Cerebellar nuclear complex (tissue), 1 donor: ENCODE measurements at places on chromosomes 13 and 19.

DNA sequence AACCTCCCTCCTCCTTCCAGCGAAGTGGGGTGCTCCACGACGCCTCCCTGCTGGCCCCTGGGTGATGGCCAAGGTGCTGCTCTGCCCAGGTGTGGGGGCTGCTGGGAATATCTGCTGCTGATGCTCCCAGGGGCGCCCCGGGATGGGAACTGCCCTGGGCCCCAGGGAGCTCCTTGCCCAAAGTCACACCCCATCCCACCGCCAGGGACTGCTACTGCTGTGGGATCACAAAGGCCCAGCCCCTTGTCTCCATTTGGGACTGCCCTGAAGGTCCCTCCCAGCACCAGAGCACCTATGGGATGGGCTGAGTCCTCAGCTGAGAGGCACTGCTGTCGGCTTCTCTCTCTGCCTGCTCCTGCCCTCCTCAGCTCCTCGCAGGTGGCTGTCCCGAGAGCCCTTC is 19.0 kb downstream of the CHST8 start:
- no peak for DNase-seq

GRCh38 chr13:42832341-42833096 is 51.1 kb downstream of the FAM216B start:
- DNase-seq = no peak

GRCh38 chr19:20912973-20913372 is 10.1 kb upstream of the ZNF85 start:
- DNase-seq = no peak

DNA sequence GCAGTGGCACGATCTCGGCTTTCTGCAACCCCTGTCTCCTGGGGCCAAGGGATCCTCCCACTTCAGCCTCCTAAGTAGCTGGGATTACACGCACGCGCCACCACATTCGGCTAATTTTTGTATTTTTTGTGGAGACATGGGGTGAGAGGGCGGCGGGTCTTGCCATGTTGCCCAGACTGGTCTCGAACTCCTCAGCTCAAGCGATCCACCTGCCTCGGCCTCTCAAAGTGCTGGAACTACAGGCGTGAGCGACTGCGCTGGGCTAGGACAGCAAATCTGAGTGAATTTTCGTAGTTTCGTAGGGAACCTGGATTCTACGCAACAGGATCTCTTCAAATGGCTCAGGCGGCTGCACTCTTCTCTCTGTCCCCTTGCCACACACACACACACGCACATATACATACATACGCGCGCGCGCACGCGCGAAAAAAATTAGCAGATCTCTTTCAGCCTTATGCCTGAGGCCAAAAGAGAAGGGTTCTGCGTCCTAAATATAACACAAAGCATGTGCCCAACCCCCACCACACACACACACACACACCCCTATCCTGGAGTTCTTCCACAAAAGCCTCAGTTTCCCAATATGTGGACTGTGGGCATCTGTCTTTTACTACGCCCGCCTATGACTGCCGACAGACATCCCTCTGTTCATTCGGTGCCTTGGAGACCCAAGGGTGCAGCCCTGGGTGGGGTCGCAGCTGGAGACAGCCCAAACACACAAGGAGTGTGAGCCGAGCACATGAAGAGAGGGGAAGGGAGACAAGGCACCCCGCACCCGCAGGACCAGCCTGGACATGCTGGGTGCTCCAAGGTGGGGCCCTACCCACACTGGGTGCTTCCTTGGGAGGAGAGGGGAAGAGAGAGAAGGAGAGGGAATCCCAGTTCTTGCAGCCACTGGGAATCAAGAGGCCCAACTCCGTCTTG is 616 bp downstream of the PINLYP start:
- no peak for DNase-seq

- no peak for DNase-seq
These were observed at the start of gene MAP4K1 for GRCh38 chr19:38617764-38618589. MAP4K1 (minus strand) TSS chr19:38617953; CDS start chr19:38617895, 58 bp downstream.

DNA sequence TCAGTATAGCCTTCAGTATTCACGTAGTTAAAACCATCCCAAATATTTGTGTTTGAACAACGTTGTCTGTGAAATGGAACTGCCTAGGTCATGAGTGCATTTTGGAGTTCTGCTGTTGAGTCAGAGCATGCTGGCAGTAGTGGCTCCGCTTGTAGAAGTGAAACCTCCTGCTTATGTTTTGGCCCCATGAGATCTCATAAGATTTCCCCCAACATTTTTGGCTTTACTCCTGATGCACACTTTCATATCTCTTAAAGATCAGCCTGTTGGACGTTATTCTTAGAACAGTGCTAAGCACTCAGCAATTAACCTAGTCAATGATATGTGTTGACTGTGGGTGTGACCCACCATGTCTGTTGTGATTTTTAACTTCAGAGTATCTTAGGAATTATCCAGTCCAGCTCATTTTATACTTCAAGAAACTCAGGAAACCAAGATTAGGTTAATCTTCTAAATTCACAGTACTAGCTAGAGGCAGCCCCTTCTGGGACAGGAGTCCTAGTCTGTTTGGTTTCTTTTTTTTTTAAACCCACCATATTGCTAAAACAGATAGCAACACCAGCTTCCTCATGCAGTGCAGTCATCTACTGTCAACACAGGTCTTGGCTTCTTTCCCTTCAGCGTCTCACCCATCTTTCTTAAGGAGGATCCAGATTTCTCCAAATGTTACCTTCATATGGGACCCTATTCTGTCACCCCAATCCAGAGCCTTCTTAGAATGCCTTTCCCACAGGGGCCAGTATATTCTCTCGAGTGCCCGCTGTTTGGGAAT is 26.2 kb downstream of the RAP2A start:
- DNase-seq = no peak

DNA sequence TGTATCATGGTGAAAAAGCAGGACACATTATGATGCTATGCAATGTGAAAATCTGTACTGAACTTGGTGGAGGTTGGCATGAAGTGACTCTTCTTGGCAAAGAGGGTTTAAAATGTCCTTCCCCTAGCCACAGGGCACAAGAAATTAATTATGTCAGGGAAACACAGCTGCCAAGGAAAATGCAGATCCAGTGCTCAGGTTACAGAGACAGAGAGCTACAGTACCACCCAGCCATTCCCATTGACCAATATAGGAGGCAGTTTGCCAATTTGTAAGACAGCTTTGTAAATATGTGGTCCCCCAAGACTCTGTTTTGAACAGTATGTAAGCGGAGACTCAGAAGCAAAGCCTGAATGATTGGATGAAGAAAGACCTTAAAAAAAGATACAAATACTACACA is 69.4 kb upstream of the KLF12 start:
- DNase-seq = no peak

GRCh38 chr19:51686171-51686570 is 7.0 kb upstream of the SPACA6 start:
- DNase-seq = no peak

DNA sequence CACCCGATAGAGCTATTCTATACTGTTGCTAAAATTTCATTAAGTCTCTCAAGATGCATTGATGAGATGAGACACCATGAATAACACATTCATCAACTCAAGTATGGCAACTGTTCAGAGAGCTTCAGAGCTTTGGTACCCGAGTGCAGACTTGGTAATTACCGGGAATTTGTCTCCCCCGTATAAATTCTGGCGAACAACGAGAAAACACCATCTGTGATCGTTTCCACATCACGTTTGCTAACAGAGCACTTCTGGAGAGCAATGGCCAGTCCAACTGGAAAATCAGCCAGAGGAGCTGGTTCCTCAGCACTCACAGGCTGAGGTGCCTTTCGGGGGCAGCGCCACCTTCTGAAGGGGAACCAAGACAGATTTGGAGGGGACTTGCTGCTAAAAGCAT is 40.2 kb downstream of the SUGP2 start:
- no peak for DNase-seq

- DNase-seq = no peak
These were observed 2.8 kb upstream of the GSK3A start for GRCh38 chr19:42245231-42245630.

DNA sequence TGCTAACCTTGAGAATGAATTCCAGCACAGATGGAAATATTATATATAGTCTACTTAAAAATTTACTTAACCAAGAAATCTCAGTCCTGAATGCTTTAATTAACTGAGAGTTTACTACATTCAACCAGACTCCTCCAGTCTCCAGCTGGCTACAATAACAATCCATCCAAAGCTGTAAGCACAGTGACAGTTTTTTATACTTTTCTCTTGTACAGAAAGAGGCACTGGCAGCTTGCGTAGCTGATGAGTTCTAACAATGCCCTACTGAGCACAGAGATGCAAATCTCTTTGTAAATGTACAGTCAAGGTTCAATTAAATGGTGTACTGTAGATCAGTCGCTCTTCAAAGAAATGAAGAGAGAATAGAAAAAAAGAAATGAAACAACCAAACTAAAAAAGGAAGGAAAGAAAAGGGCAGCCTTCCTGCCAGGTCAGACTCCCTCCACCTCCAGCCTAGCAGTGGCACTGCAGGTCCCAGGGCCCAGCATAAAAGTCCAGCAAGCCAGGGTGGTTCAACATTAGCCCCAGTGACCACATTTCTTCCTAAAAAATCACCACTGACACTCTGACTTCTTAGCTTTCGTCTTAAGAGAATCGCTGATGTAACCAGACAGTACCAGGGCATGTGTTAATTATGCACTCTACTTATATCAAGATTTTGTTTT is 88.4 kb downstream of the SACS start:
- DNase-seq = no peak

- peak; percentile 21 for DNase-seq
These were observed at the start of gene LDLR for GRCh38 chr19:11089254-11090013. LDLR (plus strand) TSS chr19:11089463; CDS start chr19:11089549, 86 bp downstream.

DNA sequence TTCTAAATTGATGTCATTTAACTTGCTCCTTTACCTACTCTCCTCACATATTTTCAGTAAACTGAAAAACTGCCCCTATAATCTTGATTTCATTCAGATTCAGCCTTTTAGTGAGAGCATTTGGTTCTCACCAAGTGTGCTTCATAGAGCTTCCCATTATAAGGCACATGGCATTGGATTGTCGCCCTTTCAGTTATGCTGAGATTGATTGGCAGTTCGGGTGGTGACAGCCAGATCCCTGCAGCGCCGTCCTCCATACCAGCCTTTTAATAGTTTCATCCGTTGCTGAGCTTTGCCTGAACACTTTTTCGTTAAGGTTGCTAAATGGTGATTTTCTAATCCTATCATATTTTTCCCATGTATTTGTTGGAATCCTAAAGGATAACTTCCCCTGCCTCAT is 80.4 kb downstream of the DHRS12 start:
- DNase-seq = no peak

DNA sequence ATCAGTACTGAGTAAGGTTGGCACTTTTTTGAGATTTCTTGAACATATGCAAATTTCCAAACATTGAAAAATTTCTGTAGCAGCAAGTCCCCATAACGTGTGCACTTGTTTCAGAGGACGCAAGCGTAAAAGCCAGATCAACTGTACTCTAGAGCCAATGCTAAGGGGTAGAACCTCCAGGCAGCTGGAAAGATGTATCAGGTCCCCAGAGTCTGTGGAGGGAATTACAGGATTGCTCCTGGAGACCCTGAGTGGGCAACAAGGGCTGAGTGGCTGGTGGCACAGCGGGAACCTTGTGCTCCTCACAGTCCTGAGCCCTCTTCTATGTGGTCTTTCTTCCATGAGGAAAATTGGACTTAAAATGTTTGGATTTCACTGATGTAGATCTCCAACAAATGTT is 53.9 kb upstream of the AMER2 start:
- no peak for DNase-seq

- no peak for DNase-seq
These were observed 1.0 kb downstream of the SCN1B start for GRCh38 chr19:35031072-35031881.

DNA sequence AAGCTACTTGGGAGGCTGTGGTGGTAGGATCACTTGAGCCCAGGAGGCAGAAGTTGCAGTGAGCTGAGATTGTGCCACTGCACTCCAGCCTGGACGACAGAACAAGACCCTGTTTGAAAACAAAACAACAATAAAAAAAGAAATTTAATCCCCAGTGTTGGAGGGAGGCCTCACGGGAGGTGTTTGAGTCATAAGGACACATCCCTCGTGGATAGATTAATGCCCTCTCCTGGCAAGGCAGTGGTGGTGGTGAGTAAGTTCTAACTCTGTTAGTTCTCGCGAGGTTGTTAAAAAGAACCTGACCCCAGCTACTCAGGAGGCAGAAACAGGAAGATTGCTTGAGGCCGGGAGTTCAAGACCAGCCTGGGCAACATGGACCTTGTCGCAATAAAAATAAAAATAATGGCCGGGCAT is 27.6 kb upstream of the SIN3B start:
- no peak for DNase-seq

DNA sequence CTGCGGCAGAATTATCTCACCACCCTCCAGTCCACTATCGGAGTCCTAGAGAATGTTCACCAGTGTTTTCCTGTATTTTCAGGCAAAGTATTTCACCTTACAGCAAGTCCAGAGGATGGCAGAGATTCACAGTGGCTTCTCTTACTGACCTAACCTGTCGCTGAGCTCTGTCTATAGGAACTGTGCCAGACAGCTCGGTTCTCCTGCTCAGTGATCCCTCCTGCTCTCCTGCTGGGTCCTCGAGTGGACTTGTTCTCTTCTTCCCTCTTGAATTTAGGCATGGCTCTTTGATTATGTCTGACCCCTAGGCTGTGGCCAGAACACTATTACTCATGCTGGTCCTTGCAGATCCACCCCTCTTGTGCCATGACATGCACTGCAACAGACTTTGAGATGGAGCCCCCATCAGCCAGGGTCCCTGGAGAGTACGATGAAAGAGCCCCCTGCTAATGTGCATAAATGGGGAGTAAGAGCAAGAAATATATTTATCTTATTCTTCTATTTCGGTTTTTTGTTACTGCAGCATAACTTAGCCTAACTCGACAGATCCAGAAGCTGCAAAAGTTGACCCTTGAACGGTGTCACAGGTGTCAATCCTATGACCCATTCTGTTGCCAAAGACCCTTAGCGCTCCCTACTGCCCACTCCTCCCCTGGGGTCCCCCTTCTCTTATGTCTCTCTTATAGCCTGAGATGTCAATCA is 439.4 kb downstream of the ZNF536 start:
- no peak for DNase-seq

GRCh38 chr13:30362869-30363268 is 55.5 kb upstream of the KATNAL1 start:
- no peak for DNase-seq

- no peak for DNase-seq
These were observed 27.5 kb upstream of the ANKRD10 start for GRCh38 chr13:110942248-110942981.

GRCh38 chr19:38880076-38880881 is 2.2 kb upstream of the RINL start:
- no peak for DNase-seq

GRCh38 chr13:21917086-21918015 is 246.5 kb downstream of the FGF9 start:
- no peak for DNase-seq

DNA sequence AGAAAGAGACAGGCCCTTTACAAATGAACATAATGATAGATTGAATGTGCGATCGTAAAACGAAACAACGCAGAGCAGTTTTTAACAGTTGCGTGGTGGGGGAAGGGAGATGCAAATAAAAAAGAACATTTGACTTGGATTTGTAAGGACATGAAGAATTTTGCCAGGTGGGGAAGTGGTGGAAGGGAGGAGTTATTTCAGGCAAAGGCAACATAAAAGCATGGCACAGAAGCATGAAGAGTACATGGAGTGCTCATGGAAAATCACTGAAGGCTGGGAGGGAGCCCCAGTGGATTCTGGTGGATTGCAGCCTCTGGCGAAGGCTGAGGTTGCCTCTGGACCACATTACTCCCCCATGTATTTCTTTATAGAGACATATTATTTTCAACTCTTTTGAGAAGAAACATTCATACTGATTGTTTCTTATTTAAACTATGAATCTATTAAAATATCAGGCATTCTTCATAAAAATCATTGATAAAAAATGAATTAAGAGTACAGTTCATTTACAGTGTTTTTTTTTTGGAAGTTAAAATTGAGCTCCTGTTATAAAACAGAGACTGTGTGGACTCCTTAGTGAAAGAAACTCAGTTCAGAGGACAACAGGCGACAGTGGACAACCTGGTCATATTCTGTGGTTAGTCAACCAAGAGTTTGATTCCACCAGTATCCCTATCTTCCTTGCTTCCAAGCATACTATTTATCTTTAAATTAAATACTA is 57.5 kb downstream of the STARD13 start:
- no peak for DNase-seq
